ENCODE measurements at places on chromosomes 2 and 18.

DNA sequence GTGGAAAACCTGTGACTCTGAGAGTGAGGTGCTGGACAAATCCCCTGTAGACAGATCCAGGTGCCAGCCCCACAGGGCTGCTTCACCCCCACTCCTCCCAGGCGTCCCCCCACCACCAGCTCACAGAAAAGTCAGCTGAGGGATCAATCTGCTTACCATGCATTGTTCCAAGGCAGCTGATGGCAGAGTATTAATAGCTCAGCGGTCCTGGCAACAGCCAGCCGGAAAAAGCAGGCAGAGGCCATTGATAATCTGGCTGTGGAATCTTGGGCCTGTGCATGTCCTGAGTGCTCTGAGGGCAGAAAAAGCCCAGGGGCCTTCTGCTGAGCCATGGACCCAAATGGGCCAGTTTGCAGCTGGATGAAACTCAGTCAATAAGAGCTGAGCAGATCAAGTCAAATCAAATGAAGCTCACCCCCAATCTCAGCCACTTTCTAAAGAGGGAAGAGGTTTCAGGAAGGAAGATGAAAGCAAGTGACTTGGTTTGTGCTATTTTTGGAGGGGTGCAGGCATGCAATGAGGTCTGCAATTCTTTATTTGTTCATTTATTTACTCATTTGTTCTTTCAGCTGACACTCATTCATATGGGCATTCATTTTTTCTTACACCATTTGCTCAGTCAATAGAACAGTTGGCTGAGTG lies 63.4 kb downstream of the GYPC start:
- DNase-seq: no peak

DNA sequence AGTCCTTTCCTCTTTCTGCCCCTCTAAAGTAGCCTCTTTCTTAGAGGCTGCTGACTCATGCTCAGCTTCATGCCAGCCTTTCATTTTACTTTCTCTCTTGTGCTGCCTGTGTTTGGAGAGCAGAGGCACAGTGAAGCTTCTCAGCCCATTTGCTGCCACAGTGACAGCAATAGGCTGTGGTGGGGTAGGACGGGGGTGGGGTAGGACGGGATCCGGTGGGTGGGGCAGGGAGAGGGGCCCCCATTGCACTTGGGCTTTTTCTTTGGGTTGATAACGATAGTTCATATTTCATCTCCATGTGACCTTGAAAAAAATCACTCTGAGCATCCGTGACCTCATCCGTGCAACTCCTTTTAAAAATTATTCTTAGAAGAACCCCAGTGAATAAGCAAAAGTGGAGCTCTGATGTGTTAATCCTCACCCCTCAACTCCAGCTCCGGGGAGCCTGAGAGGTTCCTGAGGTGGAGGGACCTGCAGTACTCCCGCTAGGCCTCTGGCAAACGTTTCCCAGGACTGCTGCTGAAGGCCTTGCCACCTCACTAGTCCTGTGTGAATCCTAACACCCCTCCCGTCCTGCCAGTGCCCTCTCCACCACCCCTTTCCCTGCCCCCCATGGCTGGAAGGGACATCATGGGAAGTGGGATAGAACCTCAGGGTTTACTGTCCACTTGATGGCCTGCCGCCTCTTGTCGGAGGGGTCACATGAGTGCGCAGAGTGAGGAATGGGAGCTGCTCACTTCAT lies 70.8 kb downstream of the INPP4A start:
- peak; percentile 59 for DNase-seq

GRCh38 chr2:177796654-177797415 lies 275.7 kb downstream of the PDE11A start:
- DNase-seq: no peak

- no peak for DNase-seq
These were observed 358 bp downstream of the USP37 start for GRCh38 chr2:218567797-218568189.

DNA sequence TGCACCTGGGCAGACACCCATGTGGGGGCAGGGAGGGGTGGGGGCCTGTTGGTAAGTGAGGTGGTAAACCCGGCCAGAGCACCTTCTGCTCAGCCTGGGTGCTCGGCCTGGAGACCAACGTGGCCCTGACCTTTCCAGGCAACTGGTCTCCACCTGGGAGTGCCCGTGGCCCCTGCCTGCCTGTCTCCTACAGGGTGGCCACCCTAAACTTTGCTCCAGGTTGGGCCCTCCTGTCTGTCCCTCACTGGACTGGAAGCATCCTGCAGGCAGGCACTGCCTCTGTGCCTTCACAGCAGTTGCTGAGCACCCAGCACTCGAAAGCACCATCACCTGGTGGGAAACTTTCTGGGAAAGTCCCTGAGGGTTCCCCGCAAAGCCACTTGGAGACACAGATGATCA lies 171.3 kb downstream of the TWIST2 start:
- DNase-seq: no peak

- DNase-seq: no peak
These were observed 221.3 kb downstream of the PTH2R start for GRCh38 chr2:208627916-208628315.

GRCh38 chr2:120738117-120738516 lies 2.4 kb downstream of the GLI2 start:
- DNase-seq: no peak

DNA sequence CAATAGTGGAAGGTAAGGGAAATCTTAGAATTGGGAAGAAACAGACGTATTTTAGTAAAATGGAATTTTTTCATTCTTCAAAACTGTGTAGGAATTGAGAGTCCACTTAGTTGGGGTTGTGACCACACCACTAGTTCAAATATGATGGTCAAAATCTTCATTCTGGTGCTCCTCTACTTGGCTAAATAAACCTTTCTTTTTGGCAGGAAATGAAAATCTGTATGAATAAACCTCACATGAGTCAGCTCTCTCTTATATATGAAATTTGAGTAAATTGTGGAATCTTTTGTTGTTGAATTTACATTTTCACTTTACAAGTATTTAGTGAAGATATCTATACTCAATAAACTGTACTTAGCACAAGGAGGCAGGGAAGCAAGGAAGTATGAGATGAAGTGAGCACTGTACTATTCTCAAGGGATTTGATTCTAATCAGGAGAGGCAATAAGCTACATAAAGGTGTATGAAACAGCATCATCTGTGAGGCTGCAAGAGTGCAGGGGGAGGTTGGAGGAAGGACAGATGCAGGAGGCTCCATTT lies 20.5 kb downstream of the IL18R1 start:
- DNase-seq: no peak

- no peak for DNase-seq
These were observed 89.6 kb downstream of the EPAS1 start for GRCh38 chr2:46386763-46387162.

DNA sequence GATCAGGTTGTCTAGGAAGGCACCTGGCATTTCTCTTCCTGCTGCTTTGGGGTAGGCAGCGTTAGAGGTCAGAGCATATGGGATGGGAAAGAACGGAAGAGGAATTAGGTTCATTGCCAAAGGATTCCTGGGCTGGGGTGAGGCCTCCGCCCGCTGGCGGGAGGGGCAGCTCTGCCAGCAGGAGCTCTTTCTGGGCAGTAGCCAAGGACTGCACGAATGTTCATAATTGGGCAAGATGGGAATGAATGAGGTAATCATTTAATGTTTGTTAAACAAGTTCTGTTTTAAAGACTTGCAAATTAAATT lies 253.9 kb downstream of the AGAP1 start:
- DNase-seq: no peak

GRCh38 chr18:76339246-76339620 lies 155.8 kb downstream of the ZNF516 start:
- DNase-seq: no peak

GRCh38 chr18:61096226-61096625 lies 237.0 kb upstream of the CDH20 start:
- DNase-seq: no peak

GRCh38 chr2:68157002-68157401 lies 686 bp upstream of the PNO1 start:
- DNase-seq: no peak

GRCh38 chr2:186126181-186126580 lies 359.9 kb upstream of the ZC3H15 start:
- DNase-seq: no peak

Data from MV-4-11 (cell line).